Vagina (tissue), 2 donors: ENCODE measurements at places on chromosomes 4 and X. TPM values are rescaled to one million over a fixed set of nuclear protein-coding genes. Genes with fewer than 3 reads are reported as not detected.

DNA sequence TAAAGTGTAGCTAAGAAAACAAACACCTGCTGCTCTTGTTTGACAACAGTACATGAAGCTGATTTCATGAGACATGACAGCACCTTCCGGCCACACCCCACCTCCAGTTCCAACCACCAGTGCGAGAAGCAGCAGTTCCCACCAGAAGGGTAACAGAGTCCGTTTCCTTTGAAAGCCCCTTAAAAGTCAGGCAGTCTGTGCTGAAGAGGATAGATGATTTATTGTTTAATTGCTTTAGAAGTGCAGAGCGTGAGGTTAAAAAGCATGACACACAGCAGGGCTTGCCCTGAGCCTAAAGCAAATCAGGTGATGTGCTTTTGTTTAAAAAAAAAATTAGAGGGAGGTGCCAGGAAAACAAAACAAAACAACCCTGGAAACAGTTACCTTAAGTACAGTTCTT is 82.6 kb downstream of the HADH start:
- DNase-seq, result no peak
- no peaks in the 10 kb centered on the region for H3K27me3 ChIP-seq
- no peak overlapping the region for H3K4me3 ChIP-seq
- no peaks in the 10 kb centered on the region for H3K4me1 ChIP-seq

DNA sequence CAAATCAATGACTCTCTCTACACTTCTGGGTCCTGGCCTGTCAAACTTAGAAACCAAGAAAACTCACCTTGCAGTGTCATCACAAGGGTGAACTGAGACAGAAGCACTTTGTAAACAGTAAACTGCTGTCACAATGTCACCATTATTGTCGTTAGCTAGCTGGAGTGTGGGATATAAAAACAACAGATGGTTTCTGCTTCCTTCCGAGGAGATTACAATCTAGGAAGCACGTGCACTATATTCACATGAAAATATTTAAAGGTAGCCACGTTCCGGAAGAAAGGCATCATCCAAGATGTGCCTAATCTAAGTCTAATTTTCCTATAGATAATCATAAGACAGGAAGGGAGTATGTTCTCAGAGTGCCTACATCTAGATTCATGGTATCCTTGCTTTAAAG is 64.7 kb upstream of the ACSL1 start:
- H3K4me3 ChIP-seq, result no peak overlapping the region
- no peaks in the 10 kb centered on the region for H3K27me3 ChIP-seq
- no peaks in the 10 kb centered on the region for H3K4me1 ChIP-seq

GRCh38 chr4:4875147-4875546 is 15.7 kb downstream of the MSX1 start:
- no peaks in the 10 kb centered on the region for H3K36me3 ChIP-seq
- no peak overlapping the region for H3K27ac ChIP-seq
- DNase-seq, result no peak
- H3K27me3 ChIP-seq, result no peaks in the 10 kb centered on the region
- peaks cover 9% of the 10 kb centered on the region for H3K4me1 ChIP-seq

DNA sequence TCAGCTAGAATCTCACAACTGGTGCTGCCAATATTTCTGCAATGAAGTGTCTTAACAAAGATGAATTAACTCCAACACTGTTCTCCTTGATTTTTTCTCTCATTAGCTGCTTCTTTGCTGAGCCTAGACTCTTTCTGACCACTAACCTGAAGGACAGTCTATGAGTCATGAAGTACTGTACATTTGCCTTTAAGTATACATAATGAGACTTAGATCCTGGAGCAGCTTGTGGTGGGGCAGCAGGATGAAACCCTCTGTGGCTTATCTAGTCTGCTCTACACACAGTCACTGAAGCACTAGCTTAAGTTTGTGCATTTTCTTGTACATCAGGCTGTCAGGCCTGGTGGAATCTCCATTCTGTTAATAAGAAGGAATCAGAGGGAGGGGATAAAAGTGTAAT is 307.4 kb upstream of the SMIM31 start:
- no peaks in the 10 kb centered on the region for H3K36me3 ChIP-seq
- H3K27me3 ChIP-seq, result no peaks in the 10 kb centered on the region
- H3K27ac ChIP-seq, result no peak overlapping the region
- no peak overlapping the region for H3K4me3 ChIP-seq
- no peaks in the 10 kb centered on the region for H3K4me1 ChIP-seq

DNA sequence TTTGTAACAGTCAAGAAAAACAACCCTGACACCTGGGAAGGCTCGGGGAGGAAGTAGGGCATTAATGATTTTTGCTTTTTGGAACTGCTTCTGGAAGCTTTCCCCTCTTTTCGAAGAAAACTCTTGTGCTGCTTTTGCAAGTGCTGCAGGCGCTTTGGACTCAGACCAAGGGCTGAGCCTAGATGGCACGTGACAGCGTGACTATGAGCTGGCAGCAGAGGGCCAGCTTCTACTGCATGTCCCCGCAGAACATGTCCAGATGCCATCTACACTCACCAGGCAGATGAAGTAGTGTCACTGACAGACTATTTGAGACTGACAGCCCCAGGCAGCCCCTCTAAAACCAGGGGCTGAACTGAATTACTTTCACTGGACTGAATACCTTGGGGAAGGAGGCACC is 6.2 kb downstream of the NR0B1 start:
- peak overlapping the region; percentile 28 for H3K27ac ChIP-seq
- no peak for DNase-seq
- no peaks in the 10 kb centered on the region for H3K36me3 ChIP-seq

DNA sequence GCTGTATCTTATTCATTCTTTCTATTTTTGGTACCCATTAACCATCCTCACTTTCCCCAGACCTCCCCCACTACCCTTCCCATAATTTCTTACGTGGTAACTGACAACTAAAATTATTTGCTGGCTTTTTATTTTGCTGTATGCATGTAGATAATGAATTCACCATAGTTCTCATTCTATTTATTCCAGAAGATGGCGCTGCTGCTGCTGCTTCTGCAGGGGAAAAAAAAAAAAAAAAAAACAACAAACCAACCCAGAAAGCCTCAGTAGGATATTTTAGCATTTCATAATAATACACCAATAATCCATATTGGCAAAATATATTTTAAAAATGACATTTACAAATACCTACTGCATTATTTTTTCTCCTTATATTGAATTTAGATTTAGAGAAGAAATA is 416.6 kb upstream of the MAGEB18 start:
- H3K4me3 ChIP-seq, result no peak overlapping the region
- H3K27ac ChIP-seq, result no peak overlapping the region
- DNase-seq, result no peak
- H3K4me1 ChIP-seq, result no peaks in the 10 kb centered on the region
- no peaks in the 10 kb centered on the region for H3K27me3 ChIP-seq
- H3K36me3 ChIP-seq, result no peaks in the 10 kb centered on the region

The RHOH gene
- 2.9 TPM for total RNA-seq

- H3K36me3 ChIP-seq, result no peaks in the 10 kb centered on the region
- H3K4me1 ChIP-seq, result peaks cover 4% of the 10 kb centered on the region
- no peak overlapping the region for H3K4me3 ChIP-seq
- no peaks in the 10 kb centered on the region for H3K27me3 ChIP-seq
- H3K27ac ChIP-seq, result no peak overlapping the region
- no peak for DNase-seq
These were observed 67.7 kb downstream of the INPP4B start for GRCh38 chr4:142778430-142778829.
